ENCODE measurements at places on chromosomes 6 and 20.

- no peak for DNase-seq
These were observed 132.7 kb downstream of the EDN1 start for GRCh38 chr6:12422848-12423247.

DNA sequence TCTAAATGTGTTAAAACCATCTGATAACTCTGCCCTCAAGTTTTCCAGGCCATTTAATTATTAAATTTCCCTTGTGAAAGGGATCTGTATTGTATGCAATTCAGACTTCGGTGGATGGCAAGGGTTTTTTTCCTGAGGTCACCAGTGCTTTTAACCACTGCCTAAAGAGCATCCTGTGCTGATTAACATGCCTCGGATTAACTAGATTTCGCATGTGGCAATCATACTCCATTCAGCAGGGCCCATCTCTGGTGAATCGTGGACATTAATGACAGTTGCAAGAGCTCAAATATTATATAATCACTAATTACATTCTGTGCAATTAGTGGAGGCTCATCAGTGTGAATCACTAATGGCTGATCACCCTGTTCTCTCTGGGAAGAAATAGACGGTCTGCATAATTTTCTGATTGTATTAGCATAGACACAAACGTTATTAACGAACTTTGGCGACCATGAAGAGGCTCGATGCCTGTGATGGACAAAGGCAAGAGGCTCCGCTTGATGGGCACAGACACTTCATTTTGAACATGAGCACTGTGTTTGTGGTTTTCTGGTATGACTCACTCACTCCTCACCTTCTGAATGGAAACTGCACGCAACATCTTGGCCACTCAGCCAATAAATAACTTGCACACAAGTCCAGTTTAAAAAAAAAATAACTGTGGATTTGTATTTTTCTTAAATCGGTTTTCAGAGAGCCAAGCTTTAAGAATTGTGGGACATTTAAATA, 31.4 kb downstream of the LINC00237 start:
- DNase-seq: peak; percentile 33

- no peak for DNase-seq
These were observed 73.7 kb downstream of the EDN1 start for GRCh38 chr6:12363651-12364381.

DNA sequence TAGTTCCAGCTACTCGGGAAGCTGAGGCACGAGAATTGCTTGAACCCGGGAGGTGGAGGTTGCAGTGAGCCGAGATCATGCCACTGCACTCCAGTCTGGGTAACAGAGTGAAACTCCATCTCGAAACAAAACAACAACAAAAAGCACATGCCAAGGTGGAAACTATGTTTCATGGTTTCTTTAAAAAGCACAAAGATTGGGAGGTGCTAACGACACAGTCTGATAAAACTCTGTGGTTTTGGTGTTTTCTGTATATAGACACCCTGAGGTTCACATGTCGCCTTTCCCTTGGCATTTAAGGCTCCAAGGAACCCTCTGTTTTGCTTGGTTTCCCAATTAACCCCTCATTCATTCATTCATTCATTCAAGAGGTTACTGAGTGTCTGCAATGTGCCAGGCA, 253.4 kb upstream of the SULF2 start:
- DNase-seq: no peak

- no peak for DNase-seq
These were observed 338.2 kb downstream of the SOX4 start for GRCh38 chr6:21931641-21932335.

- peak; percentile 75 for DNase-seq
These were observed 8.8 kb upstream of the SRSF6 start for GRCh38 chr20:43448748-43449535.

GRCh38 chr6:143064271-143064670, 3.6 kb downstream of the AIG1 start:
- no peak for DNase-seq

DNA sequence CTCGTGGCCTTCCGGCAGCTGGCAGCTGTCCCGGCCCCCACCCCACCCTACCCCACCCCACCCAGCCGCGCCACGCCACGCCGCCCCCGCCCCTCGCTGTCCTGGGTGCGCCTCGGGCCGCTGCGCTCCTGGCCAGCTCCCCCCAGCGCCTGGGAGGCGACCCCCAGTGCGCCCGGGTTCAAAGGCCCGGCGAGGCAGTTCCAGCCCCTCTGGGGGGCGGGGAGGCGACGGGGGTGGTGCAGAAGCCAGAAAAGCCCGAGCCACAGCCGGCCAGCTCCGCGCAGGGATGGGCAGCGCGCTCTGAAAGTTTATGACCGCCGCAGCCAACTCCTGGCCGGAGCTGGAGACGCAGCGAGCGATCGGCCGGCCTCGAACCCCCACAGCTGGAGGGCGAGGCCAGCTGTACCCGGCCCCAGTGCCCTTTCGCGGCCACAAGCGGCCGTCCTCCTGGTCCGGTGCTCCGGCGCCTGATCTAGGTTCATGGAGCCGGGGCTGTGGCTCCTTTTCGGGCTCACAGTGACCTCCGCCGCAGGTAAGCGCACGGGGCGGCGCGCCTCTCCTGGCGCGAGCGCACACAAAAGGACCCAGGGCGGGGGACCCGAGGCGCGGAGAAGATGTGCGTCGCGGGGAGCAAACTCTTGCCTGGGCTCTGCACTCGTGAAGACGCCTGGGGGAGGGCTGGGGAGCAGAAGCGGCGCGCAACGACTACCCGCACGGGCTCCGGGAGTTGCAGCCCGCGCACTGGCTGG, at the start of gene EDN3:
Gene EDN3, plus strand, starts transcription at position 279 of the 749 bp plus-strand sequence. Its CDS starts 202 bp downstream, at position 481.
- DNase-seq: no peak

DNA sequence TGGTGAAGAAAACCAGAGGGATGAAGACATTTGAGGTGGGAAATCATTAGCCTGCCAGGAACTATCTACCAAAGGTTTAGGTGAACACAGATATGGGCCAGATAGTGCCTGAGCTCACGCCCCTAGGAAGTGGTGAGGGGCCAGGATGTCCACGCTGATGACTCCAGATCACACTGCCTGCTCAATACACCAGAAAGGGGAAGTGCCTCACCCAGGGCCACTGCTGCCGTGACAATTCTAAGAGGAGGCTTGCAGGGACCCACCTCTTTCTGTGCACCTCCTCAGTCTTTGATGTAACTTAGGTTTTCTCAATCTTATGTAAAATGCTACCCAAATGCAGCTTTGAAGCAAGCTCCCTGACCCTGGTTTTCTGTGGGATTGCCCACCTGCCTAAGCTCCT, 5.4 kb upstream of the RAB44 start:
- DNase-seq: no peak

GRCh38 chr6:17866876-17867444, 120.5 kb downstream of the KIF13A start:
- no peak for DNase-seq

- DNase-seq: peak; percentile 8
These were observed 173.2 kb upstream of the SOX4 start for GRCh38 chr6:21420146-21420878.

- no peak for DNase-seq
These were observed 37.3 kb downstream of the GNAS-AS1 start for GRCh38 chr20:58813369-58813768.

DNA sequence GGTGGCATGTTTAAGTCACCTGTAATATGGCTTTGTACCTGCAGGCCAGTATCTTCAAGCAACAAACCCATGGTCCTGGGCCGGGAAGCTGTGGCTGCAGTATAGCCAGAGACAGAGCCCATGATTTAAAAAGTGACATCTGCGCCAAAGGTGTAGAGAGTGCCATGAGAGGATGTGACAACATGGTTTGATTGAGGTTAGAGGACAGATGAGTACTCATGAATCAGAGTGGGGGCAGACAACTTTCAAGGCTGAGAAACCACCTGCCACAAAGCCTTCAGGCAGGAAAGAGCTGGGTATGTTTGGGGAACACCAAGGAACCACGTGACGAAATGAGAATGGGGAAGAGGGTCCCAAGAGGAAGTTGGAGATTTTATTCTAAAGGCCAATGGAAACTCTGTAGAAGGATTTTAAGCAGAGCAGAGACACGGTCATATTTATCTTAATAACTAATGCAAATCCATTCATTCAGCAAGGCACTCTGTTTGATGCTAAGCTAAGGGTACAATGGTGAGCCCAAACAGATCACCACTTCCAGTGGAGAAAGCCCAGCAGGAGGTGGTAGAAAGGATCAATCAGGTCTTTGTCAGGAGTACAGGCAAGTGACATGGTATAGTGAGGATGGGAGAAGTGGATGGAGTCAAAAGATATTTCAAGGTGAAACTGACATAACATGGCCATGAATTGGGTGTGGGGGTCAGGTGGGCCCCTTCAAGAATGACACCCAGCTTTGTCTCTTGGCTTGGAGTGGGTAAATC, 3.4 kb upstream of the MICAL1 start:
- no peak for DNase-seq

DNA sequence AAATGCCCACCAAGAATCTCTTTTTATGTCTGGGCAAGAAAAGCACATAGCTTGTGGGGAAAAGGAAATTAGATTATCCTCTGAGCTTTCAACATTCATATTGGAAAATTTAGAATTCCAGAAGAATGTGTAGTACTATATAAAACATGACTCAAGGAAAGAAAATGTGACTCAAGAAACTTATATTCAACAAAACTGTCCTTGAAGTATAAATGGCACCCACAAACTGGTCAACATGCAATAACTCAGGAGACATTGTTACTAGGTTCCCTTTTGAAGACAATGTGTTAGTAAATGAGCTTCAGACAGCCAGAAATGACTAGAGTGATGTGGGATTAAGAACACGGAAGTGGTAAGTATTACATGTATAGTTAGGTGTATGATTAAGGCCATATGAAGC, 26.1 kb upstream of the TINAG start:
- peak; percentile 21 for DNase-seq

DNA sequence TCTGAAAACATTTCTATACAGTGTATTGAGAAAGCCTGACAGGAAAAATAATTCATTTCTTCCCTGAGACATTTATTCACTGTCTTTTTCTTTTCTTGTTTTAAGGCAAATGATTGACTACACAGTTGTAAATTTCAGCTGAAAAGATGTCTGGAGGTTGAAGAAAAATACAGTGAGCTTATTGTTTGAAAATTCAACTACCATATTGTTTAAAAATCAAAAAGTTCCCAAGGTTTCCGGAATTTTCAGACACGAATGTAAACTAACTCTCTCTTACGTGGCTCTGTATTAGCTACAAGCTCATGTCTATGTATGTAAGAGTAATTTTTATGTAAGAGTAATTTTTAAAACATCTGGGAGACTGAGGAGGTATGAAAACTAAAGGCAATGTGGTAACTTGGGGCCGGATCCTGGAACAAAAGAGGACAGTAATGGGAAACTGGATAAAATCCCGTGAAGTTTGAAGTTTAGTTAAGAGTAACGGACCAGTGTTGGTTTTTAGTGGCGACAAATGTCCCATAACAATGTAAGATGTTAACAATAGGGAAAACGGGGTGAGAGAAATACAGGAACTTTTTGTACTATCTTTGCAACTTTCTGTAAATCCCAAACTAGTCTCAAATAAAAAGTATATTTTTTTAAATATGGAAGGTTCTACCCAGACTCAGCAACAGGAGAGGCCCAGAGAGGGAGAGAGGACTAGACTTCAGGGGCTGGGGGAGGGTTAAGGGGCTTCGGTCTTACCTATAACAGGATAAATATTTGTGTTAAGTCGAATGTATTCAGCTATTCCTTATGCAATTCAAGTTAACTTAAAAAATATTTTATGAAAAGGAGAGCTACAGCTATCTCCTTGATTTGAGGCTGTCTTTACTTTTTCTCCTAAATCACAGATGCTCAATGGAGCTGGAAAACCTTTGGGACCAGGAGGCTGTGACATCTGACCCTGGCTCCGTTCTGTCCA, 1.3 kb downstream of the PTGIS start:
- no peak for DNase-seq

DNA sequence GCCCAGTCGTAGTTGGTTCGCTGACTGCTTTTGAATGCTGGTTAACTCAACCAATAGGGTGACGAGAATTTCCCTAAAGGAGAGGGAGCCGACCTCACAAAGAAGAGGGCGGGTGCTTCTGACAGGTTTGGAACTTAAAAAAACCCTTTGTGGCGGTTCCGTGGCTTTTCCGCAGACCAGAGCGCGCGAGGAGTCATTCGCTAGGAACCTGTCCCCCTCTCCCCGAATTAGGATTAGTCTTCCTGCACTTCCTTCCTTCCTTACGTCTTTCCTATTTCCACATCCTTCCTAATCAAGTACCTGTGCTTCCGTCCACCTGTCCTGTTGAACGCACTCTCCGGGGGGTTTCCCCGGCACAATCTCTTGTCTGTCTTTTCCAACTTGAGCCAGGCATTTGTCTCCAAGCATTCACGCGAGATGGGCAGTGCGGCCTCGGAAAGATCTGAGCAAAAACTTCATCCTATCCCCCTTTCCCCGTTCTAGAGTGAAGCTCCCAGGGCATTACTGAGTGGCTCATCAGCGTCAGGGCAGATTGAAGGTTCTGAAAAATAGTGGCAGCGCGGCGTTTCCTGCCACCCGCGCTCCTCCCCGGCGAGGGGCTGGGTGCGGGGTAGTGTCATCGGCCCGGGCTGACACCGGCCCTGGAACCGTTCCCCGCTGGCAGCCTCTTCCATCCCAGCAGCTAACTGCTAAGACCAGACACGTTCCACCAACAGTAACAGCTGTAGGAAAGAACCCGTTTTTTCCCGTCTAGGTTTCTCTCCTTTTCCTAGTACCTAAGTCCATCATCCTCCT, 1.5 kb upstream of the STXBP5 start:
- DNase-seq: peak; percentile 98

GRCh38 chr20:9149796-9150195, 80.9 kb downstream of the PLCB4 start:
- no peak for DNase-seq

DNA sequence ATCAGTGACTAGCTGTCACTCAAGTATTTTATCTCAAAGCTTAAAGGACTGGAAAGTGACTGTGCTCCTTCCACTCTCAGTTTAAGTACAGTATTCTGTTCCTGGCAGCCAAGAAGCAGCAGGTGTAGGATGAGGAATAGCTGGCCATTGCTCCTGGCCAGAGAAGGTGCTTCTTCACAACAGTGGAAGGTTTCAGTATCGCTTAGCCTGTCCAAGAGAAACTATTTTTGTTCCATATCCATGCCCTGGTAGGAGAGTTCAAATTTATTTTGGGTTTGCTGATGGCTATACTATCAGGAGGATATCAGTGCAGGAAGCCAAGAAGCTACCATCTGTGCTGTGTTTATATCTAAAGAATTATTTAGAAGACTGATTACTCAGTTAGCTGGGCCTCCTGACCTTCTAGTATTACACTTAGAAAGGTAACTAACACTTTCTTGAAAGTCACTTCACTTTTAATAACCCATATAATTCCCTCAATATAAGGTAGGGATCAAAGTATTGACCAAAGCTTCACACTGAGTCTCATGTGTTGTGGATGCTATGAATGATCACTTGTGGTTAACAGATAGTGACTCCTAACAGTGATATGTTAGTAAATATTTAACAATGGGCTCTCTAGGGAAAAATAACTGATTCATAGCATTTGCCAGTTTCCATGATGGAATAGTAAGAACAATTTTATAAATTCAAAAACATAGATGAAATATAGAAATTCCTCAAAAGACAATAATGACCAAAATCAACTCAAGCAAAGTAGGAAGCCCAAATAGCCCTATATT, 99.9 kb downstream of the AIG1 start:
- DNase-seq: peak; percentile 20

DNA sequence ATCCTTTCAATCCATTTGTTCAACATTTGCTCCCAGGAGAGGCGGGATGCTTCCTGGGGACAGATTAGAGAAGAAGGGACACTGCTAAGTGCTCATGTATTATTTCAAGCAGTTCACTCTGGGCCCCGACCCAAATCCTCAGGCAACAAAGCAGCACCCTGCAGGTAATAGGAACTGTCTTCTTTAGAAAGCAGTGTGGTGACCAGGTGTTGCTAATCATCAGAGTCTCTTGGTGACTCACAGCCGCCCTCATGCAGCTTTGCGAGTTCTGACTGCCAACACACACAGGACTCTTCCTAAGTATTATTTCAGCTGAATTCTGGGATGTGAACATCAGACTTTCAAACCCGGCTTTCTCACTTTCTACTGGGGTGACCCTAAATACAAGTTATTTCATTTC, 356.4 kb downstream of the PRKN start:
- no peak for DNase-seq
